ENCODE measurements at places on chromosomes 6 and 20.

DNA sequence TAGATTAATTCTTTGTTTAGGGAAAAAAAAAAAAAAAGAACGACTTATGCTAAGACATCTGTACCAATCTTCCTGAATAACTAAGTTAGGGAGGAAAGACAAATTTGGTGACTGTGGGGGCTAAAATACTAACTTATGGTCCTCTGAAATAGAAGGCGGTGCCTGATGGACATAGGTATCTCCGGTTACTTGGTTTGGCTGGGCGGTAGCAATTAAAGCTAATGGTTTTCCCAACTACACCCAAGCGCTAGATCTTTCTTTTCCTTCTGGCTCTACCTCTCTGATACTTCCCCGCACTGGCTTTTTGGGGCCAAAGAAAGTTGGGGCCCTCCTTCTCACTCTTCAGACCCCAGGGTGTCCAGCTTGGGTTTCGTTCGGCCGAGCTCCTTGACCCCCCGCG, 1.0 kb upstream of the RBM24 start:
- no peak for DNase-seq

GRCh38 chr6:45054610-45055009, 273.5 kb upstream of the RUNX2 start:
- no peak for DNase-seq

GRCh38 chr6:139448998-139449610, 74.7 kb upstream of the CITED2 start:
- no peak for DNase-seq

DNA sequence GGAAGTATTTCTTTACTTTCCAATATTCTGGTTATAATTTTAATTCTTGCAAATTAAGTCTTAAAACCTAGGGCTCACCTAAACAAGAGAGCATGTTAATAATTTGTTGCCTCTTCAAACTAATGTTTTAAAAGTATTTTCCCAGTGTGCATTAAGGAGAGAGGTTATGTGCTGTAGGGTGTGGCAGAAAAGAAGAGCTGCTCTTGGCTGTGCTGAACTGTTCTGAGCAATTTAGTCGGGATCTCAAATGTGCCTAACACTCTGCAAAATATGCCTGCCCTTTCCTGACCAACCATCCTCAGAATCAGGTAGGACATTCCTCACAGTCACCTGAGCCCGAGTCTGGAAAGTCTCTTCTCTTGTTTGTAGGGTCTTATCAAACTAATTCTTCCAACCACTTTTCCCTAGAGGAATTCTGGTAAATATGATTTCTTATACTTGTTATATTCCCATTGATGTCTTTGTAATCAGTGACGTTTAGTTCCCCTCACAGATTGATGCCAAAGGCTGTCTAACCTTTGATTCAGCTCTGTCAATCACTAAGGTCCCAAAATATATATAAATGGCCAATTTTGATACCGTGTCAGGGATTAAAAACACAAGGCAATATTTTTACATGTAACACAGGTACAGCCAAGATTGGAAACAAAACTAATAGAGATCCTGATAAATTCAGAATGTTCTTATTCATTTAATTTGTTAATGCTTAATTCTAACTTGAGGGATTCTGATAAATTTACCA, 298.4 kb downstream of the ADGB start:
- DNase-seq = no peak

DNA sequence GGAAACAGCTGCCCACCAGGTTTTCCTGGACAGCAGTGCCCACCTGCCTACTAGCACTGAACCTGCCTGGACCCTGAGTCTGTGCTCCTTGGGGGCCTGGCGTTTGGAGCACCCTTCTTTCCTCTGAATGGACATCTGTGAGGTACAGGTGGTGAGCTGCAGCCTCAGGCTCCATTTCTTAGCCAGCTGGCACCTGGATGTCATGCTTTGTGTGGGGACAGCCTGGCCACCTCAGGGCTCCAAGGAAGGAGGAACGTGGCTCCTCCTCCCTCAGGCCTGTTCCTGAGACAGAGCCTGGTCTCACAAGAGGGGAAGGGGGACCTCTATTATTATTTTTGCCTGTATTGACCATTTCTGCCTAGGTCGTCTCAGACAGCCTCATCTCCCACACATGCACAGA, 8.1 kb downstream of the TMEM151B start:
- no peak for DNase-seq
